ENCODE measurements at places on chromosomes 12 and 14. TPM values are rescaled to one million over a fixed set of nuclear protein-coding genes. Genes with fewer than 3 reads are reported as not detected.

SDR9C7 gene
- not detected for total RNA-seq

FIGNL2 gene
- total RNA-seq = not detected

CDKN3 gene
- total RNA-seq = 296 TPM

VWF gene
- not detected for total RNA-seq

DHRS2 gene
- 7.1 TPM for total RNA-seq

SIX1 gene
- total RNA-seq = 7.7 TPM

MYF6 gene
- total RNA-seq = not detected

Measured in RPMI7951 (cell line).